ENCODE measurements at places on chromosomes 16 and 17. TPM values are rescaled to one million over a fixed set of nuclear protein-coding genes. Genes with fewer than 3 reads are reported as not detected.

The SMIM36 gene
- not detected for polyA plus RNA-seq

The PRR29 gene
- polyA plus RNA-seq: 3.6 TPM

The KRT24 gene
- polyA plus RNA-seq: not detected

The UTP18 gene
- 53.8 TPM for polyA plus RNA-seq

The ALOX12 gene
- 2.6 TPM for polyA plus RNA-seq

The SLC35G6 gene
- 0.16 TPM for polyA plus RNA-seq

The EPN3 gene
- polyA plus RNA-seq: 10.1 TPM
